ENCODE measurements at places on chromosomes 7 and 10. TPM values are rescaled to one million over a fixed set of nuclear protein-coding genes. Genes with fewer than 3 reads are reported as not detected.
A peak's percentile ranks its signal among the peaks of the same experiment; 100 is the strongest.

UBE3C gene
- 53.9 TPM for total RNA-seq

DNA sequence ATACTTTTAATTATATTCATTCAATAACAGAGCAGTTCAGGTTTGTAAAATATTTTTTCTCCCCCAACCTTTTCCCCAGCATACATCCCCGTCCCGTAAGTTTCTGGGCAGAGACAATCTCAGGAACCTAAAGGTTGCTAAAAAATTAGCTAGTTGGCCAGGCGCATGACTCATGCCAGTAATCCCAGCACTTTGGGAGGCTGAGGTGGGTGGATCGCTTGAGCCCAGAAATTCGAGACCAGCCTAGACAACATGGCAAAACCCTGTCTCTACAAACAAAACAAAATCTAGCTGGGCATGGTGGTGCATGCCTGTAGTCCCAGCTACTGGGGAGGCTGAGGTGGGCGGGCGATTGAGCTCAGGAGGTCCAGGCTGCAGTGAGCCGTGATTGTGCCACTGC is 40.2 kb downstream of the TCF7L2 start:
- DNase-seq = no peak

SMARCD3 gene
- 4.8 TPM for total RNA-seq

WNT2 gene
- total RNA-seq = not detected

CPEB3 gene
- total RNA-seq = 1.8 TPM

BUD31 gene
- total RNA-seq = 190 TPM

ZNF727 gene
- 1.1 TPM for total RNA-seq

- DNase-seq = no peak
These were observed 1455.7 kb upstream of the CELF2 start for GRCh38 chr10:9561821-9562505.

OR6V1 gene
- not detected for total RNA-seq

DNA sequence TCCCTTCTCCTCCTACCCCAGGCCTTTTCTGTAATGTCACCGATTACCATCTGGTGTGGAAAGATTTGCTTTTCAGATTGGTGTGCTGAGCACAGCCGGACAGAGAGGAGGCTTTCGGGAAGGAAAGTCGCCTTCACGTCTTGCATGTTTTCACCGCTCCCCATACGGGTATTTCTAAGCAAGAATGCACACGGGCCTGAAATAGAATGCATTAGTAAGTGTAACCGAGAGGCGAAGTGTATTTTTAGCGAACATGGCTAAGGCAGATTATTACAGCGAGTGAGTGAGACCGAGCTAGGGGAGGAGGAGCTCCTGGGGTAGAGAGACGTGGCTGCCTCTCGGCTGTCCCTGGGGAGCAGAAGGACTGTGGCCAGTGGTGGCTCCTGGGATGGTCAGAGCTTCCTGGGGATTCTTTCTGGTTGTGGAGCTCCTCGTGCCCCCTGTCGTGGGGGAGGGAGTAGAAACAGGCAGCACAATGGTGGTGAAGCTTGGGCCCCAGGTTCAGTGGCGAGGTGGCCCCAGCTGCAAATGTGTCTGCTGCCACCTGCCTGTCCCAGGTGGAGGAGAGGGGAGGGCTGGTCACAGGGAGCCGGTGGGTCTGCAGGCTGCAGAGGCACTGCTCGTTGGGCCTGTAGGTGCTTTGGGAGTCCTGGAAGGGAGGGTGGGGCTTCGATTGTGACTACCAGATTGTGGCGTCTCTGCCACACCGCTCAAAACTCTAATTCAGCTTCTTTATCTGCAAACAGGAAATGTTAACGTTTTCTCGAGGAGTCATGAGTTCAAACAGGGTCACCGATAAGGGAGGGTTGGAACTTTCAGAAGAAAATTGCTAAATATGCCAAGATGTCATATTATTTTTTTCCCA is 135.8 kb downstream of the CAMK1D start:
- peak; percentile 64 for DNase-seq

DNA sequence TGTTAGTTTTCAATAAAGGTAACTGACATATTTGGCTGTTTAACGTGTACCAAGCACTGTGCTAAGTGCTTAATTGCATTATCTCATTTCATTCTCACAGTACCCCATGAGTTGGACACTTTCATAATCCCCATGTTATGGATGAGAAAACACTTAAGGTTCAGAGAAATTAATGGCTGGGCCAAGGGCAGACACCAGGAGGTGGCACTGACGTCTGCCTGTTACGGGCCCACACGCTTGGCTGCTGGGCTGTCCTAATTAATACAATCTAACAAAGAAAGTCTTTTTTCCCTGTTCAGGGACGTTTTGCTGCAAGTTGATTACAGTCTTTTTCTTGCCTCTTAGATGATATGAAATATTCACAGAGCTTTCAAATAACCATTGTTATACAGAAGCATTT is 16.1 kb downstream of the DYDC2 start:
- no peak for DNase-seq

GRCh38 chr7:158432369-158433341 is 155.0 kb downstream of the PTPRN2 start:
- peak; percentile 17 for DNase-seq

APBB1IP gene
- 53.3 TPM for total RNA-seq

ITPRID1 gene
- not detected for total RNA-seq

DNA sequence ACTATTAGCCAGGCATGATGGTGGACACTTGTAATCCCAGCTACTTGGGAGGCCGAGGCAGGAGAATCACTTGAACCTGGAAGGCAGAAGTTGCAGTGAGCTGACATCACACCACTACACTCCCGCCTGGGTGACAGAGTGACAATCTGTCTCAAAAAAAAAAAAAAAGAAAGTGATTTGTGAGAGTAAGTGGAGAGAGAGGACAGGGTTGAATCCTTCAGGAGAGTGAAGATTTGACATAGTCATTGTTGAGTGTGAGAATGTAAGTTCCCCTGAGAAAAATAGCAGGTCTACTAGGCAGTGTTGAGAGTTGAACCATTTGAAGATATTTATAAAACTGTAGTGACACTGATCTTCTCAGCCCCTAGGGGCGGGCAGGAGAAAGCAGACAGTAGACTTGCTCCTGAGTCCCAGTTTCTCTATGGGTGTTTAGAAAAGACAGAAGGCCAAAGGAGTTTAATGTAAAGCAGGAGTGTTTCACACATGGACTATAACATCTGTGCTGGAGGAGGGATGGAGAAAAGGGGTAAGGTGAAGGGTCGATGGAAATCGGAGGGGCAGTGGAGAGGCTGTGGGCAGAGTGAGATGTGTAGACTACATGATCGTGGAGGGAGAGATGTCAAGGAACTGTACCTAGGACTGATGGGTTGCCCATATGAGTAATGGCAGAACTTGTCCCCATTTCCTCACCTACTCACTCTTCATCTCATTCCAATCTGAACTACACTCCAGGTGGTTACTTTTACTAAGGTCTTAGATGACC is 13.7 kb upstream of the LAMB4 start:
- DNase-seq = no peak

- DNase-seq = no peak
These were observed 24.4 kb downstream of the CACNA2D1 start for GRCh38 chr7:82419200-82419599.

GPR22 gene
- total RNA-seq = not detected

PEX1 gene
- total RNA-seq = 16.0 TPM

GRCh38 chr10:5092848-5093790 is 1.1 kb upstream of the AKR1C3 start:
- no peak for DNase-seq

AMPH gene
- total RNA-seq = not detected

VWC2 gene
- total RNA-seq = not detected

DNA sequence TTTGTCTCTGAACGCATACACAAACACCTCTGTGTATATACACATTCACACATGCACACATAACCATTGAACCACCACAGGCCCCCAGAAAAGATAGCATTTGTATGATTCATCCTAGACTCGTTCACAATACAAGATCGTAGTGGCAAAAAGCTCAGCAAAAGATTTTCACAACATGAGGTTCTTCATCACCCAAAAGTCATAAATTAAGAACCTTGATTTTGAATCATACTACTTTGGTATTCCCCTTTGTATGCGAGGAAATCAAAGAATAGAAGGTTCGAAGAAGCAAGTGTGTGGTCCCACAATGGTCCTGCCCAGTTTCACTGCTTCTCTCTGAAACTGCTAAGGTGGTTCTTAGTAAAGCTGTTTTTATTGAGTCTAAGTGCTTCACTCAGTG is 200.7 kb downstream of the CELF2 start:
- DNase-seq = peak; percentile 64

DDC gene
- 0.28 TPM for total RNA-seq

DNA sequence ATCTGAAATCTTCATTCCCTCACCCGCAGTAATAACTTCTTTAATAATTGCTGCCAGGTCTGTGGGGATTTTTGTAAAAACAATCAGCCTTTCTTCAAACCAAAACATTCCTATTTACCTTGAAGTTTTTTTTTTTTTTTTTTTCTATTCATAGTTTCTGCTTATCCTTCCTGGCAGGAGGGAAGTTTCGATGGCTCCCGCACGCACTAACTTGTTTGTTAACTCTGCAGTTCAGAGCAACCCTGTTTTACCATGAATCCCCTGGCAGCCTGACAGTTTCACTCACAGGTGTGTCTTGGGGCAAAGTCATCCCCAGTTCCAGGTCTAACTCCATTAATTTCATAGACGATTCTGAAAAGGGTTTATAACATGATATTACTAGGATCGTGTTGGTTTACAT is 149.3 kb downstream of the KLF6 start:
- DNase-seq = no peak

DNA sequence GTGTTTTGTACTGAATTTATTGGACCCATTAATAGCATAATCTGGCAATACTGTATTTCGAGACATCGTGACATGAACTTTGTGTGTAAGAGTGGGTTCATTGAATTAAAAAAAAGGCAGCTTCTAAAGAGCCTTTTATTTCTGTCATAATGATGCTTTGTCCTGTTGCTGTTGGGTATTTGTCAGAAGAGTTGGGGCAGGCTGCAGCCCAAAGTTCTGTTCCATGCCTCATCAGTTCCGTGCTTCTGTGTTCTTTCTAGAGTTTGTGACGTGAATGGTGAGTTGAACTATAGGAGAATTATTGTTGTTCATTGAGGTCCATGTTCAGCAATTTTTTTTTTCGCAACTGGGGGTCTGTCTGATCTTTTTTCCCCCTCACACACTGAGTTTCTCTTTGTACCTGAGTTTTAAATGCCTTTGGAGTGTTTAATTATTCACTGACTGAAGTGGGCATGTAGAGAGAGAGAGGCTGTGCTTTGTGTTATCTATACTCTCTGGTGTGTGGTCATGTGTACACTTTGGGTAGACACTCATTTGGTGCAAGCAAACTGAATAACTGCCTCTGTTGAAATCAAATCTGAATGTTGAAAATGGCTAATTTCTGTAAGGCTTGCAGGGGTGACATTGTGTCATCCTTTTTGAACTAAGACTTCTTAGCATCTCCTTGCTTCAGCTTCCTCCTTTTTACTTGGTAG is 69.8 kb downstream of the ADD3 start:
- DNase-seq = peak; percentile 52

- no peak for DNase-seq
These were observed 414.5 kb downstream of the HTR7 start for GRCh38 chr10:90443342-90443741.

DNA sequence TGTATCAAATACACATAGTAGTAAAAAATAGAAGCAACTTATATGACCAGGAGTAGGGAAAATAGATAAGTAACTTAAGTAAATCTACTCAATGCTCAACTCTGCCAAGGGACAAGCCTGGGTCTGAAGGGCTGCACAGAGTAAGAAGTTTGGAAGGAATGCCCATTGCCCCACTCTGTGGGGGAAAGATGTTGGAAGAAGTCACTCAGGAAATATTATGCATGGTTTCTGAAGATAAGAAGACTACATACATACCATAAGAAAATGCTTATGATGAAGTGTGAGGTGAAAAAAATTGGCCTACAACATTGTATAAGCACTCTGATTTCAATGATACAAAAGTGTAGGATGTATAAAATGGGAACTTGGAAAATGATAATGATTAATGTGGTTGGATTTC is 54.0 kb downstream of the LAMB4 start:
- no peak for DNase-seq

DNA sequence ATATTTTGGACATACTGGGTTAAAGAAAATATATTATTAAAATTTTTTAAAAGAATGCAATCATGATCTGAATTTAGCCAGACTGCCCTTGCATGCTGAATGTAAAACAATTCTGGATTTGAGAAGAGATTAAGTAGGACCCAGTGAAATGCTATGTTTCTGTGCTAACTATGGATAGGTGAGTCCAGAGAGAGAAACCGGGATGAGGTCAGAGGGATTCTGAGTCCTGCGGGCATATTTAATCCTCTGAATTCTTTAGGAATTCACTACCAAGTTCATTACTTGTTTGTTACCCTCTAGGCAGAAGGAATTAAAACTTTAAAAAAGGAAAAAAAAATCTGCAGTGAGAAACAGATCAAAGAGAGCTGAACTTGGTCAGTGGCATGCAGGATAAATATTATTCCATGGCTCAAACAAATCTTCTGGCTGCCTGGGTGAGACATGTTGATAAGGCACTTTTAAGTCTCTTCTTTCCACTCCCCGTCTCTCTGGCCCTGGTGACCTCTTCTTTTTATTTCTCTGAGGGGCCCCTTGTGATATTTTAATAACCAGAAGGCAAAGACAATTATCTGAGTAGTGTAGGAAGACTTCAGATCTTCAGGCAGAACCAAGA is 50.2 kb upstream of the LYZL1 start:
- DNase-seq = no peak

GPC2 gene
- 5.3 TPM for total RNA-seq

HOXA7 gene
- total RNA-seq = not detected

DNA sequence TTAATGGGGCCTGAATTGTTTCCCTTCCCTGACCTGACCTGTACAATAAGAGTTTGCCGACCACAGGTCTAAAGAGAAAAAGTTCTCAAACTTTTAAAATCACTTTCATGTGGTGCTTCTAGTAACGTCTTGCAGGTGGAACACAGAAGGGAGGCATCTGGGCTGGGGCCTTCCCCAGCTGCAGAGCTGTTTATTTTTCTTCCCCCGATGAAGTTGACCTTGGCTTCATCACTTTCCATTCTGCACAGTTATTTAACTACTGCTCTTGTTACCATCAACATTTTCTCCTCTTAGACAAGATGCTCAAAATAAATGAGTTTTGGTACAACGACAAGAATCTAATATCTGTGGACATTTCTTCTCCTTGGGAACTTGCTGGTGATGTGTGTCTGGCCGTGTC is 181.7 kb downstream of the HERPUD2 start:
- no peak for DNase-seq

PIK3AP1 gene
- 2.7 TPM for total RNA-seq

GRCh38 chr7:41162612-41163011 is 540.3 kb downstream of the INHBA start:
- no peak for DNase-seq

GRCh38 chr7:134029743-134030142 is 97.4 kb upstream of the LRGUK start:
- DNase-seq = no peak

- no peak for DNase-seq
These were observed 156.7 kb downstream of the ANLN start for GRCh38 chr7:36546331-36546730.

UNC5B gene
- 0.05 TPM for total RNA-seq

Measured in activated CD4-positive, alpha-beta T cell treated with anti-CD3 and anti-CD28 coated beads for 36 hours (primary cell).